Fibroblast of mammary gland (primary cell): ENCODE measurements at places on chromosomes 1 and 21.

DNA sequence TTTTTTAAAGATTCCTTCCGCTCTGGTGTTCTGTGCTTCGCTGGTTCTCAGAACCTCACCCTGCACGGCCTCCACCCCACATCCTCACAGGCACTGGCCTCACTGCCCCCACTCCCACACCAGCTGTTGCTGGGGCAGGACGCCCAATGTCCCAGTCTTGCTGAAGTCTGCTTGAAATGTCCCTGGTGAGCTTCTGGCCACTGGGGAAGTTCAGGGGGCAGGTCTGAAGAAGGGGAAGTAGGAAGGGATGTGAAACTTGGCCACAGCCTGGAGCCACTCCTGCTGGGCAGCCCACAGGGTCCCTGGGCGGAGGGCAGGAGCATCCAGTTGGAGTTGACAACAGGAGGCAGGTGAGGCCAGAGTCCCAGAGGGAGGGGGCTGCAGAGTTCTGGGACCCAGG is at the start of gene C1QA:
C1QA (plus strand) TSS at position 276 of the 400 bp plus-strand sequence. CDS start 989 bp downstream, outside the sequence.
- DNase-seq = no peak

- peak; percentile 3 for DNase-seq
Measured at GRCh38 chr1:118716775-118717174, 271.4 kb downstream of the TBX15 start.

DNA sequence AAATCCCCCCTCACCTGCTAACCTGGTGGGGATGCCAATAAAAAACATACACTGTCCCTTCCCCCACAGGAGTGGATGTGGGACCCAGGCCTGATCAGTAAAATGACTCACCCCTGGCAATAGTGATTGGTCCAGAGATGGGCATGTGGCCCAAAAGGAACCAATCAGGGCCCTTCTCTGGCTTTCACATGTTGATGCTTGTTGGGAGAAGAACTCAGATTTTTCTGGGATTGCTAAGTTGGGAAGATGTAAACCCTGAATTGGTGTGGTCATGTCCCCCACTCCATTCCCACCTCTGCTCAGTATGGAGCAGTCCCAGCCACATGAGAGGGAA is 43.6 kb upstream of the ACTL8 start:
- no peak for DNase-seq

DNA sequence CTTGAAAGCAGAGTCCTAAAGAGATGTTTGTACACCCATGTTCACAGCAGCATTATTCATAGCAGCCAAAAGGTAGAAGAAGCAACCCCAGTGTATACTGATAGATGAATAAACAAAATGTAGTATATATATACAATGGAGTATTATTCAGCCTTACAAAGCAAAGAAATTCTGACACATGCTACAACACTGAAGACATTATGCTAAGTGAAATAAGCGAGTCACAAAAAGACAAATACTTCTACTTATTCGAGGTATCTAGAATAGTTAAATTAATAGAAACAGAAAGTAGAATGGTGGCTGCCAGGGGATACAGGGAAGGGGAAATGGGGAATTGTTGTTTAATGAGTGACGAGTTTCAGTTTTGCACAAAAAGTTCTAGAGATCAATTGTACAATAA is 23.5 kb downstream of the COP1 start:
- no peak for DNase-seq
